Lung (tissue), 17 donors: ENCODE measurements at places on chromosomes 1 and 21. TPM values are rescaled to one million over a fixed set of nuclear protein-coding genes. Genes with fewer than 3 reads are reported as not detected.

GRCh38 chr1:70517444-70517843 is 106.4 kb downstream of the CTH start:
- no peak for DNase-seq

RABGGTB gene
- polyA plus RNA-seq, result 69.3 TPM

DNA sequence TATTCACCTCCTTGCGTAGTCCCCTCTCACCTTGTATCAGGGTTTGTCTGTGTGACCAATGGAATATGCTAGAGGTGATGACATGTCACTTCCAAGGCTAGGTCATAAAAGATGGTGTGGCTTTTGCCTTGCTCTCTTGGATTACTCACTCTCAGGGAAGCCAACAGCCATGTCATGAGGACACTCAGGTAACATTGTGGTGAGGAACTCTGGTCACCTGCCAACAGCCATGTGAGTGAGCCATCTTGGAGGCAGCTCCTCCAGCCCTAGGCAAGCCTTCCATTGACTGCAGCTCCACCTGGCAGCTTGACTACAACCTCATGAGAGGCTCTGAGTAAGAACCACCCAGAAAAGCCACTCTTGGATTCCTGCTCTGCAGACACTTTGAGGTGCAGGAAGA is 11.0 kb upstream of the HEYL start:
- no peak for DNase-seq

ZBTB8A gene
- 2.9 TPM for polyA plus RNA-seq

RPTN gene
- not detected for polyA plus RNA-seq

DNA sequence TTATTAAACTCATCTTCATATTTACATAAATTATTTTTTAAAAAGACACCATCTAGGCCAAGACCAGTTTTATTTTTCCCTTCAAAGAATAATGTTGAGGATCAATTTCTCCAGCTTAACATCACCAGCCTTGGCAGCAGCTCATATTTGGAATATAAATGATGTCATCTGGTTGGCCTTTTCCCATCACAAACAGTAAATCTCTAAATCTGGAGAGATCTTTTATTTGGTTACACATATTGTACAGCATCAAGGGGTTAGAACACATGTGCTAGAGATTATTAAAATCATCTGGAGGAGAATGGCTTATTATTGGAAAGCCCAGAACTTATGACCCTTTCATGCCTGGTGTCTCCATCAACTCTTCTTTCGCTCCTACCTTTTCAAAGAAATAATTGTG is 508.8 kb downstream of the PLPP3 start:
- DNase-seq, result no peak
